Cortex of kidney (tissue), 1 donor: ENCODE measurements at places on chromosomes 5 and 9.

- no peak for DNase-seq
Observed at GRCh38 chr9:111158999-111159398, 120.7 kb upstream of the LPAR1 start.

DNA sequence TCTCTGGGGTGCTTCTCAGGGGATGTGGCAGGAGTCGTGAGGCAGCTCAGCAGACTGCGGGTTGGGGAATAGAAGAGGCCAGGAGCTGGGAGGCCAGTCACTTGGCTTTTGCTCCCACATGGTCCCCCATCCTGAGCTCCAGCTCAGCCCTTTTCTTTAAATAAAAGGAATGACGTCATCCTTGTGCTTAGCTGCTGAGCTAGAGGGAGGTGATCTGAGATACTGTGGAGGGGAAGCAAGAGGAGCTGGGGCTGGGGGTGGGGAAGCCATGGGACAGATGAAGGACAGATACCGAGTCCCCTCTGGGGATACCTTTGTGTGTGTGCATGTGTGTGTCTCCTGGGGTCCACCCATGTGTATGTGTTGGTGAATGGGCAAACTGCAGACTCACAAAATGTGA, 89.0 kb upstream of the ARAP3 start:
- no peak for DNase-seq

DNA sequence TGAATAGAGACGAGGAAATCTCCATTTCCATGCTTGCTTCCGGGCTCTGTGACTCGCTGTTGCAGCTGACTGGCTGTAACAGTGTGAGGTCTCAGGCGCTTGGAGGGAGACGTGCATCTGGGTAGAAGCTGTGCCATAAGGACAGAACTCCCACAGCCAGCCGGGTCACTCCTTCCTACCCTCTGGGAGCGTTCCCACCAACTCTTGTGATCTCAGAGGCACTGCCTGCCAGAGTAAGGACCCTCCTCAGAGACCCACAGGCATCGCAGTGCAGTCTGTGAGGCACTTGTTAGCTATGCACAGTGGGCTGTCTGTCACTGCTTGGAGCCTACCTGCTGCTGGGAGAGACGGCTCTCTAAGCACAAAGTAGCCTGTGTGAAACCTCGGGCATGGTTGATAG, 203.4 kb upstream of the SEMA6A start:
- DNase-seq, result no peak

DNA sequence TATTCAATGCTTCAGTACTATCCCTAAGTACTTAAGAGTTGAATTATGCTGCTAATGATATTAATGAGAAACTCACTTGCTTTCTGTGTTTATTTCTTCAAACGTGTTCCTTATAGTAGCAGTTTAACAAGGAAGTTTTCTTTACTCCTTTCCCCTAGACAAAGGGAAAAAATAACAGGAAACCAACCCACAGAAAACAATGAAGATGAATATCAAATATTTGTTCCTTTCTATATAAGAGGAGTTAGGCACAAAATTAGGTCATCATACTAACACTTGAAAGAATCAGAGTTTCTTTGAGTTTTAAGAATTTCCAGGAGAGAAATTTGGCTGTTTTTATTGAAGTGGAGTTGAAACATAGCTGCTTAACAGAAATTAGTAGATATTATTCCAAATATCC, 15.4 kb upstream of the OCLN start:
- no peak for DNase-seq

GRCh38 chr9:87256973-87257372, 240.7 kb upstream of the DAPK1 start:
- DNase-seq, result no peak

DNA sequence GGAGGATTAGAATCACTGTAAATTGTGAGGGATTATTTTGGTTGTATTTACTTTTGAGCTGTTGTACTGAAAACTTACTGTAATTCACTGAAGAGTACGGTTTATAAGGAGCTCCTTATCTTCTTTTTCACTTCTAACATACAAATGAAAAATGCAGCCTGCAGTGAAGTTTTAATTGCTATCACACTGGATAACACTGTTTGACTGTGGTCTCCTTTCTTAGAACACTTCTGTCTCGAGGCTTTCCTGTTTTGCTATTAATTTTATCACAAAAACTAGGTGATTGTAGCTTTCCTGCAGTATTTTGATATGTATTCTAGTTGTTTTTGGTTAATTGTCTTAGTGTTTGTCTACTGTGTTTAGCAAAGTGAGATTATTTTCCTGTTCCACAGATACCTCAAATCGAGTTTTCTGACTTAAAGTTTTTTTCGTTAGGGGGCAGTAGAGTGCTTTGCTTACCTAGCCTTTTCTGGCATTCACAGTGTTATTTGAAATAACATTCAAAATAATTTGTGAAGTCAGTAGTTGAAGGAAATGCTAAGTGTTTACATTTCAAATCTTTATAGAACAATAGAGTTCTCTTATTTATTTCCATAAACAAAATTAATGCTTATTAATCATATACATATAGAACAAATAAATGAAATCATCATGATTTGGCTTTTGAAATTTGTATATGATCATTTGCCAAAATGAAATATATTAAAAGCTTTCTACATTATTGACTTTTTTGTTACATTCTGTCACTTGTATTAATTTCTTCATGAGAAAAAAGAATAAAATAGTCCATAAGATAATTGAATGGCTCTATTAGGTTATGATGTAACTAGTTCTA, 52.9 kb downstream of the COMMD10 start:
- DNase-seq, result no peak

DNA sequence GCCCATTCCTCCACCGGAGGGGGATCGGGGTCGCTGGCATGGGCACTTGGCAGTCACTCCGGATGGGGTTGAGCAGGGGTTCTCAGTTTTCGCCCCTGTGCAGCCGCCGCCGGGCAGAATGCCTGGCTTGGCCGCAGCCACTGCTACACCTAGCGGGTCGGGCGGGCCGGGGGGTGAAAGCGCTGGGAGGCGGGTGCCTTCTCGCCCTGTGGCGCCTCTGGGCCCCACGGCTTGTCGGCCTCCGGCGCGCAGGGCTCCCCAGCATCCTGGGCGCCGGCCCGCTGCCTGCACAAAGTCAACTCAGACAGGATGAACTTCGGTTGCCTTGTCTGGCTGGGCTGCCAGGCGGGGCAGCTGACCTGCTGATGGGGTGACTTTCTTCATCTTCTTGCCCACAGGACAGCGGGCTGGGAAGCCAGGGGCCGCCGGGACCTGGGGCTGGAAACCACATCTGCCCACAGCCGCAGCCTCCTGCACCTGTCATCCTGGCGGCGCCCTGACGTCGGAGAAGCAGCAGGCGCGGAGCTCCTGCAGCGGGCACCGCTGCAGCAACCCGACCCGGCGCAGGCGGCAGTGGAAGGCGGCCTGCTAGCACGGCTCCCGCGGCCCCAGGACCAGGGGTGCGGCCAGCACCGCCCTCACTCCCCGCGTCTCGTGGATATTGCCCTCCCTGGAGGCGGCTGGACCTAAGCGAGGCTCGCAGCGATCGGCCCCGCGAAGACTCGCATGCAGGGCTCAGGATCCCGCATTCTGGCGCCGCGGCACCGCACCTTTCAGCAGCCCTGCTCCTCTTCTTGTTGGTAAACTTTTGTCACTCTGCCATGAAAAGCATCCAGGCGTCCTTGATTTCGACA, 1.3 kb upstream of the ANKRD18A start:
- no peak for DNase-seq

- no peak for DNase-seq
Observed at GRCh38 chr5:36436306-36436705, 134.6 kb upstream of the RANBP3L start.

DNA sequence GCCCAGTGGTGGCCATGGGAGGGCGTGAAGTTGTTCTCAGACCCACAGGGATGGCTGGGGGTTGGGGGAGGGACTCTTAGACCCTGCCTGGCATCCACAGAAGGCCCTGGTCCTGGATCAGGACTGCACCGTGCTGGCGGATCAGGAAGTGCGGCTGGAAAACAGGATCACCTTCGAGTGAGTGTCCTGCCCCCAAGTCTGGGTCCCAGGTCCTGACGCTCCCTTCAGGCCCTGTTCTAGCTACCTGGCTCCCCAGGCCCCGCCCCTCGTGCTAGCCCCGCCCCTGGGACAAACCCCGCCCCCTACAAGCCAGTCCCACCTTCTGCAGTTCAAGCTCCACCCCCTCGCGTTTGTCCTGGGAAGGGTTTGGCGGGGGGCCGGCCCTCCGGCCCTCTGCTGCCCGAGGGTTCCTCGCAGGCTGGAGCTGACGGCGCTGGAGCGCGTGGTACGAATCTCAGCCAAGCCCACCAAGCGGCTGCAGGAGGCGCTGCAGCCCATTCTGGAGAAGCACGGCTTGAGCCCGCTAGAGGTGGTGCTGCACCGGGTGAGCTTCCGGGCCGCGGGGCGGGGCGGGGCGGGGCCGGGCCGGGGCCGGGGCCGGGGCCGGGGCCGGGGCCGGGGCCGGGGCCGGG, 12.9 kb downstream of the RGS14 start:
- no peak for DNase-seq

DNA sequence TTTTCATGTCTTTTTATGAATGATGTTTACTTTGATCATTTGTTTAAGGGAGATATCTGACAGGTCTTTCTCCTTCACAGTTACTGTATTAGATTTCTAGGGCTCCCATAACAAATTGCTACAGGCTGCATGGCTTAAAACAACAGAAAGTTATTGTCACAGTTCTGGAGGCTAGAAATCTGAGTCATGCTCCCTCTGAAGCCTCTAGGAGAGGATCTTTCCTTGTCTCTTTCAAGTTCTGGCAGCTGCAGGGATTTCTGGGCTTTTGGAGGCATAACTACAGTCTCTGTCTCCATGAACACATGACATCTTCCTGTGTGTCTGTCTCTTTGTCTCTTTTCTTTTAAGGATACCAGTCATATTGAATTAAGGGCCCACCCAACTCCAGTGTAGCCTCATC, 557.3 kb upstream of the SEMA6A start:
- no peak for DNase-seq
